GM12891 (cell line): ENCODE measurements at places on chromosomes 4 and X.

GRCh38 chr4:113618205-113618604 lies 143.3 kb downstream of the CAMK2D start:
- DNase-seq, result no peak

GRCh38 chr4:11081006-11081405 lies 347.7 kb downstream of the HS3ST1 start:
- no peak for DNase-seq

- DNase-seq, result no peak
These were observed 143.5 kb downstream of the GALNTL6 start for GRCh38 chr4:171956678-171957077.

DNA sequence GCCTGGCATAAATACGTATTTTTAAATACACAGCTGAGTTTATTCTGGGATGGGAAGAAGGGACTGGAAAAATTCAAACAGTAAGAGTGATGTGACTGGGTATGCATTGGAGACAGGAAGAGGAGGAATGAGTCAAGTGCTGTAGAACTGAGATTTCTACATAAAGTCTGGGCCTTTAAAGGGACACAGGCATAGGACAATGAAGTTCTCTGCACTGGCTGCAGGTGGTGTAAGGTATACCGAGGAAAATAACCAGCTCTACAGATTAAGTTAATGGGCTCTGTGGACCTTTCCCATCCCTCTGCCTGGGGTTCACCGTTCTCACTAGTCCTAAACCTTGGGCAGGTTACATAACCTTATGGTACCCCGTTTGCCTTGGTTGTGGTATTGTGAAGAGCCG lies 68.7 kb downstream of the DHX15 start:
- no peak for DNase-seq
